GF-D8 (cell line): ENCODE measurements at places on chromosomes 3 and 15.

GRCh38 chr15:48250640-48251076, 44.6 kb downstream of the SLC12A1 start:
- DNase-seq = no peak

DNA sequence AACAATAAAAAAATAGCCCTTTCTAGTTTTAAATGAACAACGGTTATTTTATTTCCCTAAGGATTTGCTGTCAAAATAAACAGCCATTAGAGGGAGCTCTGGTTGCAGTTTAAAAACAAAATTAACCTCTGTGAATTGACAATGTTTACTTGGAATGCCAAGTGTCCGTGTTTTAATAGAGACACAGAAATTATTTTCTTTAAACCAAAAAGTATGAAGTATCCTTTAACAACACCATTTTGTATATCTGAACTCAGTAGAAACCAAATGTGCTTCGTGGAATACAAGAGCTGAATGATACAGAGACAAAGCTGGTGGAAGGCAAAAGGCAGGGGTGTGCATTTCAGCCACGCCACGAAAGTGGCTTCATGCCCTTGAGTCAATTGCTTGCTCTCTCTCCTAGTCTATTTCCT, 74.4 kb downstream of the MOBP start:
- DNase-seq = no peak

DNA sequence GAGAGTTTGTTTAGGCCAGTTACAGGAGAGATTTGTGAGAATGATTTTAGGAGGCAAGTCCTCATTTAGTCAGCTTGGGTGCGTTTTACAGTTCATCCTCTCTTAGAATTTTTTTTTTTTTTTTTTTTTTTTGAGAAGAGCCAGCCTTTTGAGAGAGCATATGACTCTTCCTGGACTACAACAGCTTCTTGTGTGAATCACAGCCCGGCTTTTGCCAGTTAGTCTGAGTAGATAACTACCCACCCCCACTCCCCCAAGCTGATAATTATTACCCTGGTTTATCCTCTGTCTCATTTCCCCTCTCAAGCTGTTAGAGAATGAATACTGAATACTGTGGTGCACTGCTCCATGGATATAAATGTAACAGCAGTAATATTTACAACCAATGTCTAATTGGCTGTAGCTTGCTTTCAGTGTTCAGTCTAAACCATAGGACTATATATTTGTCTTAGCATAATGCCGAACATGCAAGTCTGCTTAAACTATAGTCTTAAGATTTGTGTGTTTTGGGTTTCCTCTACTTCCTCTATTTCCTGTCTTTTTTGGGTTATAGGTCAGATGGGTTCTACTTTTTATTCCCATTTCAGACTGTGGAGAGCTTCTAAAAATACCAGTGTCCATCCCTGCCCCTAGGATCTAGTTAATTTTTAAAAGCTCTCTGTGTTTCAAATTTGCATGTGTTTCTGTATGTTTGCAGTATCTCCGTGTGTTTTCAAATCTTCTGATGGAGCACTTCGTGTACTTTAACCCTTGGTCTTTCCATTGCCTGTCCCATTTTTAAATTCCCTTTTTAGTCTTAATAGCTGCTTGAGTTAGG, 8.0 kb downstream of the CHD2 start:
- DNase-seq = no peak

GRCh38 chr3:80051602-80051962, 283.8 kb upstream of the ROBO1 start:
- no peak for DNase-seq

- DNase-seq = no peak
Measured at GRCh38 chr3:106247902-106248684, 379.3 kb upstream of the CBLB start.

DNA sequence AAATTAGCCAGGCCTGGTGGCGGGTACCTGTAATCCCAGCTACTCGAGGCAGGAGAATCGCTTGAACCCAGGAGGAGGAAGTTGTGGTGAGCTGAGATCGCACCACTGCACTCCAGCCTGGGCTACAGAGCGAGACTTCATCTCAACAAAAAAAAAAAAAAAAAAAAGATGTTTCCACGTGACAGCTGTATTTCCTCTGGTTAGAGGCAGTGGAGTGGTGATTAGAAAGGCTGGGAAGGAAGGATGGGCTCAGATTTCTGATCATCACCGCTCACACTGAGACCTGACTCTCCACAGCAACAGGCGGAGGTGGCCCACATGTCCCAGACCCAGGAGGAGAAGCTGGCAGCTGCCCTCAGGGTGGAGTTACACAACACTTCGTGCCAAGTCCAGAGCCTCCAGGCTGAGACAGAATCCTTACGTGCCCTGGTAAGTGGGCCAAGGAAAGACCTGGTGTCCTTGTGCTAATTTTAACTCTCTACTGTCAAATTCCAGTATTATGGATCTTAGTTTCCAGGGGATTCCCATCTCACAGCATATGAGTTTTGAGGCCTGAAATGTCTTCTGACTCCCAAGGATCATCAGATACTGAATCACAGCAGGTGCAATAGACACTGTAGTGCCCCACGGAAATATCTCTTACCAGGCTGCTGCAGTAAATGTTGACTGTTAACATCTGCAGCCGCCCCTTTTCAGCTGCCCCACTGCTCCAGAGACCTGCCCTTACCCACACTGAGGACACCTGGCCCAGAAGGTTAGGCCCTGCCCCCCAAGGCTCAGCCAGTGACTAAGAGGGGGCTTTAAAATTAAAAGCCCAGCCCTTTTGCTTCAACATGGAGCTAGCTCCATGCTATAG, 66.9 kb downstream of the BFSP2 start:
- DNase-seq = no peak

DNA sequence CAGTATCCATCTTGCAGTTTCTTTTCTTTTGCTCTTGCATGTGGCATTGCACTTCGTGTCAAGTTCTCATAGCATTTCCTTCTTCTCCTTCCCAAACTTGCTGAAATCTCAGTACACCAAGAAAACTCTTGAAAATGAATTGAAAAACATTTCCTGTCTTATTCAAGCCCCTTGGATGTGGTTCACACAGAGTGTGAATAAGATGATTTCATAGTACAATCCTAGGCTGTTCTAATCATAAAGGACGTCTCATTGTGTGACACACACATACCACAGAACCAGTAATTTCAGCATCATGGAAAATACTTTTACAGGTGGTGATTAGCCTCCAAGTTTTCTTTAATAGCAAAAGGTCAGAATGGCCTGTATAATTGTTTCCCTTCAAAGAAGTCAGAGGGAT, 121.6 kb upstream of the AADACL2 start:
- DNase-seq = no peak
